Osteocyte (in vitro differentiated cells): ENCODE measurements at places on chromosomes 13 and 19. TPM values are rescaled to one million over a fixed set of nuclear protein-coding genes. Genes with fewer than 3 reads are reported as not detected.

- no peak overlapping the region for H3K4me3 ChIP-seq
- H3K4me1 ChIP-seq, result no peaks in the 10 kb centered on the region
- H3K27me3 ChIP-seq, result no peaks in the 10 kb centered on the region
- DNase-seq, result no peak
- H3K36me3 ChIP-seq, result peaks cover 64% of the 10 kb centered on the region
Measured at GRCh38 chr13:36313047-36313969, 15.7 kb upstream of the CCDC169 start.

- no peak overlapping the region for H3K4me3 ChIP-seq
- DNase-seq, result no peak
- no peak overlapping the region for H3K27ac ChIP-seq
- H3K4me1 ChIP-seq, result peaks cover 57% of the 10 kb centered on the region
Measured at GRCh38 chr13:43042410-43042921, 19.1 kb downstream of the DNAJC15 start.

GRCh38 chr13:57823704-57824103 lies 192.2 kb downstream of the PCDH17 start:
- no peaks in the 10 kb centered on the region for H3K36me3 ChIP-seq
- H3K4me1 ChIP-seq, result no peaks in the 10 kb centered on the region
- H3K4me3 ChIP-seq, result no peak overlapping the region
- H3K27me3 ChIP-seq, result no peaks in the 10 kb centered on the region
- H3K27ac ChIP-seq, result no peak overlapping the region

DNA sequence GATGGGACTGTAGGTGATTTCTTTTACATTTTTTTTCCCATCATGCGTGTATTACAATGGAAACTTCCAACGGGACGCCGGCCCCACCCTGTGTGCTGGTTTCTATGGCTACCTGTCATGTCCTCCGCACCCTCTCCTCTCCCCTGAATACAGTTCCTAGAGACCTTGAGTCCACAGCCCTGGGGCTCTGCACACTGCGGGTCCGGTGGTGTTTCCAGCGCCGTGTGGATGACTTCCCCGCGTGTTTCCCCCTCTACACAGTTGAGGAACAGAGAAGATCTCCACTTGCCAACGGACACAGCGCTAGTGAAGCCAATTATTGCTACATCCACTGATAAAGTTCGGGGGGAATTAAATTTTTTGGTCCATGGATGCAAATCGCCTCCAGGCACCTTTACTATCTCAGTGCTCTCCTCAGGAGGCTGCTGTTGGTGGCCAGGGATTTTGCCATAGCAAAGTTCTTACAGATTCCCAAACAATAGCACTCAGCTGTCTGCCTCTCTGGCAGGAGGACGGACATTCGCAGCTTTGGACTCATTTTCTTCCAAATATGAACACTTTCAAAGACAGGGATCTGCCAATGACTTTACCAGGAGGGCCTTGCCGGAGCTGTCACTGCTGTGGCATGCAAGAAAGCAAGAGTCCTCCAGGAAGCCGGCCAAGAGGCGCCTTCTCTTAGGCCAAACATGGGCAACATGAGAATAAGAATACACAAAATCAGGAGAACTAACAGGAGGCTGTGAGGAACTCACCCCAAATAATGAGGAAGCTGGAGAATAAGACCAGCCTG lies 39.3 kb upstream of the GAS6 start:
- H3K27me3 ChIP-seq, result no peaks in the 10 kb centered on the region
- no peaks in the 10 kb centered on the region for H3K36me3 ChIP-seq
- no peak overlapping the region for H3K4me3 ChIP-seq
- H3K27ac ChIP-seq, result no peak overlapping the region

- H3K4me3 ChIP-seq, result no peak overlapping the region
- no peak for DNase-seq
- no peaks in the 10 kb centered on the region for H3K36me3 ChIP-seq
- H3K4me1 ChIP-seq, result no peaks in the 10 kb centered on the region
- H3K27ac ChIP-seq, result no peak overlapping the region
Measured at GRCh38 chr13:67175836-67176459, 54.2 kb downstream of the PCDH9 start.

DNA sequence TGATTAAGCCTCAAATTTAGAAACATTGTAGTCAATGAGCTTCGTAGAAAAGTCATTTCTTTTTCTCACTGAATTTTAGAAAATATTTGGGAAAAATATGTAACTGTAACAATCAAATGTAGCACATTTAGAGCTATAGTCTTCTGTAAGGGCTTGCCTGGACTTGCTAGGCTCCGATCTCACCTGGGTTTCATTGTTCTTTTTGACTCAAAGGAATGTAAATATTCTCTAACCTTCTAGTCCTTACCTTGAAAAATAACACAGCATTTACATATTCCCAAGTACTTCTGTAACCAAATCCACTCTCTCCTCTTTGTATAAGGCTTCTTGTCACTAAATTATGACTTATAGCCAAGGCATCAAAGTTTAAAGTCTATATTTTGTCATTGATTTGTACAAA lies 2.9 kb upstream of the UFM1 start:
- no peak overlapping the region for H3K27ac ChIP-seq
- peaks cover 4% of the 10 kb centered on the region for H3K36me3 ChIP-seq
- H3K27me3 ChIP-seq, result no peaks in the 10 kb centered on the region
- H3K4me1 ChIP-seq, result peaks cover 23% of the 10 kb centered on the region

DNA sequence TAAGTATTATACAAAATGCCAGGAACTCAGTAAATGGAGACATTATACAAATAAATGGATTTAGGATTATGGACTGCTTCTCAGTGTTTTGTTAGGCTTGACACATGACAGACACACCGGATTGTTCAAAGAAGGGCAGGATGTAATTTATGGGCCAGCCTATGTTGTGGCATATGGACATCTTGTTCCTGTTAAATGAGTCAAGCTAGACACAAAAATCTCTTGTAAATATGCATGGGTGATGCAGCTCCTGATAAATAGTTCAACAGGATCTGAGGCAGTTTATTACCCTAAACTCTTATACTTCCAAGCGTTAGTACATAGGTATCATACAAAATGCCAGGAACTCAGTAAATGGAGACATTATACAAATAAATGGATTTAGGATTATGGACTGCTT lies 502.3 kb downstream of the TBC1D4 start:
- no peak for DNase-seq
- H3K4me3 ChIP-seq, result no peak overlapping the region
- H3K4me1 ChIP-seq, result no peaks in the 10 kb centered on the region
- H3K27me3 ChIP-seq, result no peaks in the 10 kb centered on the region

- H3K27ac ChIP-seq, result no peak overlapping the region
- H3K4me1 ChIP-seq, result no peaks in the 10 kb centered on the region
- H3K4me3 ChIP-seq, result no peak overlapping the region
- no peak for DNase-seq
- no peaks in the 10 kb centered on the region for H3K36me3 ChIP-seq
Measured at GRCh38 chr13:111973605-111974340, 93.2 kb upstream of the SOX1 start.

The RELB gene
- total RNA-seq, result 14.3 and 15.1 TPM in 2 replicates

The LAIR1 gene
- total RNA-seq, result not detected in 2 replicates
